ENCODE measurements at places on chromosomes 7 and 10. TPM values are rescaled to one million over a fixed set of nuclear protein-coding genes. Genes with fewer than 3 reads are reported as not detected.

GRCh38 chr7:147774461-147774860 lies 816.1 kb upstream of the C7orf33 start:
- H3K27me3 ChIP-seq: no peaks in the 10 kb centered on the region
- H3K4me1 ChIP-seq: no peaks in the 10 kb centered on the region
- no peak for DNase-seq
- H3K4me3 ChIP-seq: no peak overlapping the region
- H3K27ac ChIP-seq: no peak overlapping the region
- no peaks in the 10 kb centered on the region for H3K36me3 ChIP-seq

DNA sequence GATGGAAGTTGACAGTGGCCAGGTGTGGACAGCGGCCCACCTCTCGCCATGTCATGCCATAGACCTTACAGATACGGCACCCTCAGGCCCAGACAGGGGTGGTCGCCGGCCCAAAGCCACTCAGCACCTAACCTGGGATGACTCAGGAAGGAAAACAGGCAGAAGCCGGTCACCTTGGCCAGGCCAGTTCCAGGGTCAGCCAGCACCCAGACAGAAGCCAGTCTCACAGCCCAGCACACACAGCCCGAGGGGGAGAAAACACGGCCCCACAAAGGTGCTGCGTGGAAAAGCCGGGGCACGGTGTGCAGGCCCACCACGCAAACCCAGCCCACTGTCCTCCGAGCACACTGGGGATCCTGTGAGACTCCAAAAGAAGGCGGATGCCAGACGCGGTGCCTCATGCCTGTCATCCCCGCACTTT lies 95.2 kb upstream of the DNAAF5 start:
- no peak overlapping the region for H3K4me3 ChIP-seq
- no peaks in the 10 kb centered on the region for H3K36me3 ChIP-seq
- H3K4me1 ChIP-seq: no peaks in the 10 kb centered on the region
- H3K27me3 ChIP-seq: no peaks in the 10 kb centered on the region
- DNase-seq: no peak
- H3K27ac ChIP-seq: no peak overlapping the region

FOXI2 gene
- 0.22 TPM for total RNA-seq

GRCh38 chr10:33410860-33411234 lies 76.4 kb upstream of the NRP1 start:
- H3K27me3 ChIP-seq: no peaks in the 10 kb centered on the region
- no peaks in the 10 kb centered on the region for H3K36me3 ChIP-seq
- DNase-seq: no peak
- no peak overlapping the region for H3K27ac ChIP-seq
- peaks cover 10% of the 10 kb centered on the region for H3K4me1 ChIP-seq

DNA sequence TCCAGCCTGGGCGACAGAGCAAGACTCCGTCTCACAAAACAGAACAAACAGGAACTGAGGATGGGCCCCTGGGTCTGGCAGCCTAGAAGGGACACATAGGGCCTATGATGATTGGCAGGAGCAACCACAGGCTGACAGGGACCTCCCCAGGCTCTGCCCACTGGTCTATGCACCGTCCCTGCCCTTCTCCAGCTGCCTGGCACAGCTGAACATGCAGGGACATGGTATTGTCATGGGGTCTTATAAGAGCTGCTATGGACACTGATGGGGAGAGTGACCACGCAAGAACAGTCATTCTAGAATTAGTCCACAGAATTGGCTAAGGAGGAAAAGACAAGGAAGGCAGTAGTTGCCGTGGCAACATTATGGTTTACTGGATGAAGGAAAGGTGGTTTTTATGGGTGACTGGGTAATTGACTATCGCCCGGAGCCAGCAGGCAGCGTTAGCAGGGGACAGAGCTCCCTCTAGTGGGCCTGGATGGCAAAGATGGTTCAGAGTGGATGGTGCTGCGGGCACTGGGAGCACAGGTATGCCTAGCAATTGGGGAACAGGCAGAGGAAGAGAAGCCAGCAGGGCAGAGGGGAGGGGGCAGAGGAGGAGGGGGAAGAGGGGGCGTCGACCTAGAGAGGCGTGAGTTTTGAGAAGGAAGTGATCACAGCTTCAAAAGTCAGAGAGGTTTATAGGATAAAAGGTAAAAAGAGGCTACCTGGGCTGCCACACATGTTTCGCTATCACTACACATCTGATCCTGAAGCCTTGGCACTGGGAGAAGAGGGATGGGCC lies 7.8 kb upstream of the TRIM56 start:
- H3K27ac ChIP-seq: no peak overlapping the region
- H3K4me3 ChIP-seq: no peak overlapping the region
- no peaks in the 10 kb centered on the region for H3K36me3 ChIP-seq
- DNase-seq: peak; percentile 72

FAM131B gene
- 0.38 TPM for total RNA-seq

GRCh38 chr10:71980181-71981014 lies 16.2 kb downstream of the CHST3 start:
- H3K4me1 ChIP-seq: peaks cover 81% of the 10 kb centered on the region
- DNase-seq: no peak
- no peaks in the 10 kb centered on the region for H3K36me3 ChIP-seq
